ENCODE measurements at places on chromosomes 6 and 20.
A peak's percentile ranks its signal among the peaks of the same experiment; 100 is the strongest.

DNA sequence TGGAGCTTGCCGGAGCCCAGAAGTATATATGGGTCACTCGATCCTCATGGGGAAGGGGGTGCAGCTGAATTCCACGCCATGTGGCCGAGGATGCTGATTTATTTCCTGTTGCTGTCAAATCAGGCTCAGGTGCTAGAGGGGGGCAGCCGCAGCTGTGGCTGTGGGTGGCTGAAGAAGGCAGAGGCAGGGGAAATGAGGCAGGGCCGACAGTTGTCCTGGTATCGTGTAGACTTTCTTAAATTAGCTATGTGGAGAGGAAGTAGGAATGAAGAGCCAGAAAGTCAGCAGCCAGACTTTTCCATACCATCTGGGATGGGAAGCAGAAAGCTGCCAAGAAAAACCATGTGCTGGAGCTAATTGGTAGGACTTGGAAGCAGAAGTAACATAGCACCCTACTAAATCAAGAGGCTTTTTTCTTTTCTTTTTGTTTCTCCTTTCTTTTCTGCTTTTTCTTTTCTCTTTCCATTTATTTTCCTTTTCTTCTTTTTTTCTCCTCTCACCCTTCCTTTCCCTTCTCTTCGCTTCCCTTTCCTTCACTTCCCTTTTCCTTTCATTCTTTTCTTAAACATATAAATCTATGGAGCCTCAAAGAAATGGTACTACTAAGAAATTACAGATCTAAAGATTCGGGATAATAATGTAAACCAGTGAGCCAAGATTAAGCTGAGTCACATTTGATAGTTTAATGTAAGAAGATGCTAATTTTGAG lies 90.6 kb upstream of the CD83 start:
- no peak for DNase-seq

GRCh38 chr6:157368359-157369049 lies 12.5 kb upstream of the ZDHHC14 start:
- no peak for DNase-seq

DNA sequence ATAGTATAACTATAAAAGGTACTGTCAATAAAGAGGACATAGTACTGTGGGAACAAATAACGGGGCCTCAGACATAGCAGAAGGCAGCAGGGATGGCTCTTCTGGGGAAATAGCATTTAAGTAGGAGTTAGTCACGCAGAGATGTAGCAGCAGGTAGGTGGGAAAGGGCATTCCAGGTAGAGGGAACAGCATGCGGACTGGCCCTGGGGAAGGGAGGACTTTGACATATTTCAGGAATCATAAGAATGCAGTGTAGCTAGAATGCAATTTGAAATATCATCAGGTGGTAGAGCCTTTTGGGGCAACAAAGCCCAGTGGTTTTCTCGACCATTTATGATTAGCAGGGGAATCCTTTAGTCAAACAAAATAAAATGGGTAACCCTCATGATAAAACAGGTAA lies 191.1 kb downstream of the SLC24A3 start:
- no peak for DNase-seq

DNA sequence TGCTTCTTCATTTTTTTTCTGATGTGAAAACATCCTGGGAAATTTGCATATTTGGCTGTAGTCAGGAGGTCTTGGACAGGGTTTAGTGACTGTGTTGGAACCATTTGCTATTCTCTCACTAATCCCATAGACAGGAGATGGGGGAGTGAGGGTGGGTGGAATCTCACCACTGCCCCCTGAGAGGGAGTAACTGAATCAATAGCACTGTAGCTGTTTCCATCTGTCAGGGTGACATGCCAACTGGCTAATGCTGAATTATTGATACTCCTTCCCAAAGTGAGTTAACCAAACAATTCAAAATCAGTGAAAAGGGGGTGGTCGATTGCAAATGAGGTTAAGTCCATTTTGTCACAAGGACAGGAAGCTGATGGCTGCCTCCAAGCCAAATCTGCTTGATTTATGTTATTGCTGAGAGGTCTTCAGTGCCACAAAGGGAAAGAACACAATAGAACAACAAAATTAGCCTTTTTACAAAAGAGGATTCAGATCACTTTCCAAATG lies 55.1 kb upstream of the B3GAT2 start:
- peak; percentile 81 for DNase-seq

DNA sequence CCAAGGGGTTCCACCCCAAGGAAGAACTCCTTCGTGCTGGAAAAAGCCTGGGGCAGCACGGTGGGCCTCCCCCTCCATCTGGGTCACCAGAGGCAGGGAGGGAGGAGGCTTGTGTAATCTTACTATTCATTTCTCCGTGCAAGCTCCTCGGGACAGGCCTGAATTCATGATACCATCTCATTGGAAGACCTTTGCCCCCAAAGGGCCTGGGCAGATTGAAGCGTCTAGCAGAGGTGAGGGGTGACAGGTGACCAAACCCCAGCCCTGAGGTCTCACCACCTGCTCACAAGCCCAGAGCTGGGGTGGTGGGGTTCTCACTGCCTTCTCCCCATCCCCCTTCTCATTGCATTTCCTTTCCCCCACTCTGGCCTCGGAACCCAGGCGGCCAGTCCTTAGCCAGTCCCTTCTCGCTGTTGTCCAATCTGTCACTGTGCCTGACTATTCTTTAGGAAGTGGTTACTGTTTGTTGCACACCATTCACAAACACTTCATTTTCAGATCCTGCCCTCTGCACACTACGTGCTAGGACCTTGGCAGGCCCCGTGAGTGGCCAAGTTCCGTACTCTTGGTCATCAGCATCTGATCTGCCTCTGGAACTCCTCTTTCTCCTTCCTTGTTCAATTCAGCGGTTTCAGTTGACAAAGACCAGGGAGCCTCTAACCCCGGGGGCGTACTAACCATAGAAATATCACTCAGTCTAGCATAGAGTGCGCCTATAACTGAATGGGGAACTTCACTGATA lies 137.1 kb downstream of the LY86 start:
- DNase-seq, result no peak

DNA sequence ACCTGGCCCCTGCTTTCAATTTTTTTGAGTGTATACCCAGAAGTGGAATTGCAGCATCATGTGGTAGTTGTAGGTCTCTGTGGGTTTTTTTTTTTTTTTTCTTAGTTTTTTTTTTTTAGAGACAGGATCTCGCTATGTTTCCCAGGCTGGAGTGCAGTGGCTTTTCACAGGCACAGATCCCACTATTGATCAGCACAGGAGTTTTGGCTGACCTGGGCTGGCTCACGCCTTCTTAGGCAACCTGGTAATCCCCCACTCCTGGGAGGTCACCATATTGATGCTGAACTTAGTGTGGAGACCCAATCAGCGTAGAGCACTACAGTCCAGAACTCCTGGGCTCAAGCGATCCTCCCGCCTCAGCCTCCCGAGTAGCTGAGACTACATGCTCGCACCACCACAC lies 25.9 kb downstream of the MTO1 start:
- DNase-seq, result no peak

- no peak for DNase-seq
Measured at GRCh38 chr6:16669227-16669626, 92.0 kb downstream of the ATXN1 start.

DNA sequence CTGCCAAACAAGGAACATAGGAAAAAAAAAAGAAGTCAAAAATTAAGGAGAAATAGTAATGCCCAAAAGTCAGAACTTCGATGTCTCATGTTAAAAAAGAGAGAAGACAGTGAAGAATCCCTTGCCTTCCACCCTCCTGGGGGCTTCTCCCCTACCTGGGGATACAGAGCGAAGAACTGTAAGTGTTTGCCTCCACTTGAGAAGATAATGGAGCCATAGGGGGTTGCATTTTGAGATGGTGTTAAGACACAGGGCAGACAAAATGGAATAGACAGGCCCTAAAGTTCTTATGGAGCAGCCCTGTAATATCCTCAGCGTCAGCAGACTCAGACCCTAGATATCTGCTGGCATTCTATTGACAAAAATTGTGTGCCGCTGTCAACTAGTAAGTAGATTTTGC lies 222.2 kb upstream of the MAP3K7 start:
- DNase-seq, result no peak

- no peak for DNase-seq
Measured at GRCh38 chr6:2578767-2579166, 172.0 kb downstream of the MYLK4 start.

- DNase-seq, result no peak
Measured at GRCh38 chr6:125211352-125211751, 57.8 kb downstream of the TPD52L1 start.

GRCh38 chr6:86937219-86938079 lies at the start of gene HTR1E:
HTR1E (plus strand) TSS chr6:86937528; CDS start chr6:87015335, 77,807 bp downstream.
- DNase-seq, result peak; percentile 85

GRCh38 chr6:165726965-165727381 lies 63.9 kb upstream of the PDE10A start:
- DNase-seq, result no peak

DNA sequence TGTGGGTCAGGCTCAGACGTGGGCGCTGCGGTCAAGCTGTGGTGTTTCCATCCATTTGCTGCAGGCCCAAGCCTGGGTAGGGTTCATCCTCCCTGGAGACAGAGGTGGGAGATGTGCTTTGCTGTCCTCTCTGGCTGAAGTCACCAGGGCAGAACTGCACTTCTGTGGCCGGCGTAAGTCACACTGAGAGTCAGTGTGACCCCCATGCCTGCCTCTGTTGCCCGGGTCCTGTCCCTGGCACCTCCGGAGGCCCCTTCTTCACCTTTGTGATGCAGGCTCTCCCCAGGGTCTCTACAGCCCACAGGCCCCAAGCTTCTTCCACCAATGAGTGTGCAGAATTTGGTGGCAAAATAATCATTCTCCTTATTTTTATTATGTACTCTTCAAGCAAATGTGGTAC lies 53.8 kb upstream of the DACT2 start:
- DNase-seq, result no peak

GRCh38 chr6:75210885-75211739 lies 5.3 kb upstream of the COL12A1 start:
- peak; percentile 91 for DNase-seq

DNA sequence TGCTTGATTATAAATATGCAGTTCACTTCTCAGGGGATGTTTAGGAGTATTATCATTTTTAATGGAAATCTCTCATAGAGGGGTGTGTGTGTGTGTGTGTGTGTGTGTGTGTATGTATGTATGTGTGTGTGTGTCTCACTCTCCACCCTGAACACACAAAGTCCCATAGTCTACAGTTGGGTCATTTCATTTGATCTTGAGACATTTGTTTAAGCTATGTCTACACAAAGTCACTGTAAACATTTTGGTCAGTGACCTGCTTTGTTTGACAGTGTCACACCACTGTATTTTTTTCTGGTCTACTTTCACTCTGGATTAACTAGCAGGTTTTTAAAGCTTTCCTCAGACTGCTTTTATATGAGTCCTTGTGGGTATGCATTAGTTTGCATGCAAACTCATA lies 215.2 kb downstream of the GRIK2 start:
- no peak for DNase-seq

DNA sequence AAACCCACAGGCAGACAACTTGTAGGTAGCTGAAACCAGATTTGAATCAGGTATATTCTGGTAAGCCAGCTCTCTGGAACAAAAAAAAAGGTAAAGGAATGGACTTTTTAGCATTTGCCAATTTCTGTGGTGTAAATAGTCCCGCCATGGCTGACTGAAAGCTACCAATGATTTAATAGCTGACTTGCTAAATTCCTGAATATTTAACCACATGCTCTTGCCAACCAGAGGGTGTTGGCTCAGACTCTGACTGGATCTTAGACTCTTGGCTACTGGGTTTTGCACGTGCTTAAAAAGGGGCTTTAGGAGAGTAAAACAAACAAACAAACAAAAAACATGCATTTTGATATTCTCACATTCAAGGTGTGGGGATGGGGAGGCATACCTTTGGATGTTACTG lies 600.0 kb upstream of the CDH4 start:
- DNase-seq, result no peak

- DNase-seq, result no peak
Measured at GRCh38 chr20:4151342-4151741, 136.0 kb upstream of the RNF24 start.

- DNase-seq, result peak; percentile 78
Measured at GRCh38 chr6:71107911-71108420, 151.1 kb upstream of the B3GAT2 start.

DNA sequence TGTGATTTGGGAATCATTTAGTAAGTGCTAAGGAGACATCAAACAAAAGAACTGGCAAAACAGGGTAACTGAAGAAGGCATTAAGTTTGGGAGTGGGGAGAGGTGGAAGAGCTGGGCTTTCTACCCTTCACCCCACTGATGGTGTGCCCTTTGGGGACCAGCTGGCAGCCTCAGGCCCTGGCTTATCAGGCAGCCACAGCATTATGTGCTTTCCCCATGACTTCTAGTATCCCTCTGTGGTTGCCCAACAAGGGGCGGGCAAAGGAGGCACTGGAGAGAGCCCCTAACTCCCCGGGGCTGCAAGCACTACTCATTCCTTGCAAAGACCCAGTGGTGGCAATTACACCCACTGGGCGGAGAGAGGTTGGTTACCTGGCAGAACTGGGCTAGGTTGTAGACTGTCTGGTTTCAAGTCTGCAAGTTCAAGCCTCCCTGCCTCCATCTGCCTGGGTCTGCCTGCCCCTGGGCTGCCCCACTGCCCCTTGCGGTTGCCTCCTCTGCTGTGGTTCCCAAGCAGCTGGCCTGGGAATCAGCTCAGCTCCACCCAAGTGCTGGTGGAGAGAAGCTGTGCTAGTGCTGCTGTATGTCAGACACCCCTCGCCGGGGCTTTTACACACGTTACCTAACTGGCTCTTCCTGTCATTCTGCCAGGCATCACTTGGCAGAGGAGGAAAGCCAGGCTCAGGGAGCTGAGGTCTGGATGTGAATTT lies 29.9 kb downstream of the KCNK5 start:
- DNase-seq, result no peak

GRCh38 chr6:125254321-125254720 lies 47.4 kb downstream of the HDDC2 start:
- DNase-seq, result no peak

Measured in eye (tissue), 1 donor.